ENCODE measurements at places on chromosomes 3 and 15.
A peak's percentile ranks its signal among the peaks of the same experiment; 100 is the strongest.

GRCh38 chr3:135239615-135239884 is 444.5 kb downstream of the EPHB1 start:
- peak; percentile 52 for DNase-seq

DNA sequence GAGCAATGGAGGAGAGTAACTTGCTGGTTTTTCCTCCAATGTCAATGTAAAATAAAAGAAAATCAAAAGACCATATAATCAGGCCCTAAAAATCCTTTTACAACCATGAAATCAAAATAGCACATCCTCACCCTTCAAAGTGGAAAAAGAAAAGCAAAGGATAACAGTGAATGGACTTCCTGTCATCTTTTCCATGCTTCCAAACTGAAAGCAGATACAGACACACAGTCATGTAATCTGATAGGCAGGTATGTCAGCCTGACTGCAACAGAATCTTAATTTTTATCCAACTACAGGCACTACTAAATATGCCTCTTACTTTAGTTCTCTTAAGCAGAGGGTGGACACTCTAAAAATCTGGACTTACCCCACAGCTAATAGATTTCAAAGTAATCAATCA is 27.8 kb upstream of the IGDCC4 start:
- DNase-seq = no peak

DNA sequence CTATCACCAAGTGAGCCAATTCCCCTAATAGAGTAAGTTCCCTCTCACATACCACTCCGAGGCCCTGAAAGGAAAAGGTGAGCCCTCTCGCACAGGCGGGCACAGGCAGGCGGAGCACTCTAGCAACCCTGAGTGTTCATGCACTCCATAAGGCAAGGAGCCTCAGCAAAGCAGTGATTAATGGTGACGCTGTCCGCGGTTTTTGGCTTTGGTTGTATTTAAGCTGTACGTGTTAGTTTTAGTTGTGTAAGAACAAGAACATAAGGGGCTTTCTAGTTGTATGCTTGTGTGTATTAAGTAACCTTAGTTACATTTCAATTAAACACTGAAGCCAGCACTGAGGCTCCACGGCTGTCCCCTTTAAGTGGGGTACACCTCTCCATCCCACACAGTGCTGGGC is 33.1 kb downstream of the KLHL25 start:
- no peak for DNase-seq

DNA sequence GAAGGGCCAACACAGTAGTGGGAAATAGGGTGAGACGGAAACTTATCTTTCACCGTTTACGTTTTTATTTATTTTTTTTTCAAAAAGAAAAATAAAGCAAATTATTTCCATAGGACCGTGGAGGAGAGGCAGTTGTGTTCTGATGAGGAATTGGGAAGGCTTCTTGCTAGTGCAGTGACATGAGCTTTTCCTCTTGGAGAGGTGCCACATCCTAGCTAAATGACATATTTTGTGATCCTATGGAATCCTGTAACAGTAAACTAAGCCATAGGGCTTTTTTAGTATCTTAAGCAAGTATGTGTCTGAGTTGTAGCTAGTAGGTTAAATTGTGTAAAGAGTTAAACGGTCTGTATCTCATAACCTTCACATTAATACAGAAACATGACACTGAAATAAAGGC is 609.9 kb downstream of the RBMS3 start:
- DNase-seq = no peak

DNA sequence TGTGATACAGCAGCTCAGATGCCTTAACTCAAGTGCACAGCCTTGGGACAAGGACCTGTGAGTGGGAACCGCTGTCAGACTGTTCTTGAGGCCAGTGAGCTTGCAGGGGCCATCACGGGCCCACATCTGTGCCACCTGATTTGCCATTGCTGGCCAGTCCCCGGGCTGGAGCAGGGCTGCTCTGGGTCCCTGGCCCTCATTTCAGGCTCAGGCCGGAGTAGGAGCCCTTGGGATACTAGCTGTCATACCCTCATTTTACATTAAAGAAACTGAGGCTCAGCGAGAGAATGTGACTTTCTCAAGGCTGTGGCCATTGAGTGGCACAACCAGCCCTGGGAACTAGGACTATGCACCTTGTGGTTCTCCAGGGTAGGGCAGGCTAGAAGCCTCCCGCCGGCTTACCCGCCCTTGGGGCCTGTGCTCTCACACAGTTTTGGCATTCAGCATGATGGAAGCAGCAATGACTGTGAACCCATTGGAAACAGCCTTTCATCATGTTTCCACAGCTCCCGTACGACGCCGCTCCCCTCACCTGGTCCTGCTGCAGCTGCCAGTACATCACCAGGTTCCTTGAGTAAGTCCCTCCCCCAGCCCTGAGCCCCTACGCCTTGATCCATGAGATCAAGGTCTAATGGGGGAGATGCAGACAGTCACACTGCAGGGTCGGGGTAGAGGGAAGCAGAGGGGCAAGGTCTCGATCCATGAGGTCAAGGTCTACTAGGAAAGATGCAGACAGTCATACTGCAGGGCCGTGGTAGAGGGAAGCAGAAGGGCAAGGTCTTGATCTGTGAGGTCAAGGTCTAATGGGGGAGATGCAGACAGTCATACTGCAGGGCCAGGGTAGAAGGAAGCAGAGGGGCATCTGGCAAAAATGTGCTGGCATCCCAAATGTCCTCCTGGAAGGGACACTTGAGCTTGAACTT is 42.2 kb downstream of the GOLGA6L10 start:
- no peak for DNase-seq

- DNase-seq = peak; percentile 88
Measured at GRCh38 chr15:68631601-68632051, 52.8 kb downstream of the CORO2B start.

DNA sequence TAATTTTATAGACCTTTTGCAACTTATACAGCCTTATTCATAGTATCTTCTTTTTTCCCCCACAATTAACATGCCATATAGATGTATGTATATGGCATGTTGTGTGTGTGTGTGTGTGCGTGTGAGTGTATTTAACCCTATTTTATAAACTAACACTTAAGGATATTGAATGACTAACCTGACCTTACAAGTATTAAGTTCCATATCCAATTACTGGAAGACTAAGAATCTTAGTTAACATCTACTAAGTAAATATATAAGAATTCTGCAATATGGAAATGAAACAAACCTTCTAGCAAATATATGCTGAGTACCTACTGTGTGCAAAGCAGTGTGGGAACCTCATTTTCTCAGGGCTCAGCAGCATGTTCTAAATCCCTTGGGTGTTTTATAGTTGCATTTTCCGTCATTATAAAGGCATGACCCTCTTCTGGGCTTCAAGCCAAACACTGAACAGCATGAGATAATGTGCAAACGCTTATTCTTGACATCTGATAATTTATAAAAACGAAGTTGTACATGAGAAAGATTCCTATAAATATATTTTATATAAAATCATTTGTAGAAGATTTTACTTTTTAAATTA is 105.5 kb downstream of the NLGN1 start:
- DNase-seq = peak; percentile 77

DNA sequence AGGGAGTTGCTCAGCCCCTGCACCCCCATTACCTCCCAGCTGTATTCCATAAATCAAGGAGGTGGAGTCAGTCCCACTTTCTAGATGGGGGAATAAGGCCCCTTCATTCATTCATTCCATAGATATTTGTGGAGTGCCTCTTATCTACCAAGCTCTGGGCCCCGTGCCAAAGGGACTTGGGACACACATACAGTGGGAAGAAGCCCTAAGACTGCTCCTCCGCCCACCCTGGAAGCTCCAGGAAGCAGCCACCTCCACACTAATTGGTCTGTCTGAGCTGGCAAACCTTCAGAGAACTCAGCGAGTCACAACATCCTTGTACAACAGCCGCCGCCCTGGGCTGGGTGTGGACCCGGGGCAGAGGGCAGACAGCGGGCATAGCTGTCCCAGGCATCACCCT is 6.4 kb downstream of the STRA6 start:
- DNase-seq = peak; percentile 34

GRCh38 chr3:13229273-13229949 is 156.2 kb upstream of the IQSEC1 start:
- DNase-seq = no peak

GRCh38 chr3:156792945-156793344 is 33.2 kb upstream of the LEKR1 start:
- no peak for DNase-seq

GRCh38 chr15:41940441-41940857 is 31.9 kb downstream of the EHD4 start:
- DNase-seq = no peak

- DNase-seq = no peak
Measured at GRCh38 chr3:10869460-10869859, 53.4 kb downstream of the SLC6A11 start.

GRCh38 chr15:42045211-42045615 is 24.4 kb upstream of the PLA2G4E start:
- no peak for DNase-seq

- DNase-seq = no peak
Measured at GRCh38 chr3:101418851-101419250, 94.2 kb downstream of the SENP7 start.

- no peak for DNase-seq
Measured at GRCh38 chr3:152376351-152377183, 107.8 kb downstream of the MBNL1 start.

GRCh38 chr15:79314811-79315210 is 3.9 kb downstream of the TMED3 start:
- no peak for DNase-seq

GRCh38 chr15:52709187-52709981 is 30.2 kb upstream of the ATOSA start:
- no peak for DNase-seq

DNA sequence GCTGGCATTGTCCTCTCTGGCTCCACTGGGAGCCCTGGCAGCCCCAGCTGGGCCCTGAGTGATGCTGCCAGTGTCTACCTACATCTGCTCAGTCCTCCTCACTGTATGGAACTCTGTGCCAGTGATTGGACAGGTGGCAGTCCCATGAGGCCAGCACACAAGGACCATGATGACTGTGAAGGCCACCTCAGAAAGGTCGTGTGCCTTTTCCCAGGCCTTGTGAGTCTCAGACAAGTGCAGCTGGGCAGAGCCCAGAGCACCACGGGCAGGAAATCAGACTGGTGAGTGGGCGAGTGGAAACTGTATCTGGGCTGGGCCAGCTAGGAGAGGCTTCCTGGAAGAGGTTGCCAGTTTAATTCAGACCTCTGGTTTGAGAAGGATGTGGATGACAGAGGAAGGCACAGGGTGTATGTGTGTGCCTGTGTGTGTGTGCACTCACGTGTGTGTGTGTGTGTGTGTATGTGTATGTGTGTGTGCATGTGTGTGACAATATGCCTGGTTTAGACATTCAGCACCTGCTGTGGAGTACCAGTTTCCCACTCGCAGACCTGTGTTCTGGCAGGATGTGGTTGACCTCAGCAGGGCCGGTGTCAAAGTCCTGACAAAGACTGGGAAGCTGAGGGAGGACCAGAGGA is 7.0 kb downstream of the MAPKAPK3 start:
- no peak for DNase-seq

GRCh38 chr3:174462916-174463315 is 396.2 kb upstream of the NAALADL2 start:
- no peak for DNase-seq

Data from NCI-H1105 (cell line).